Fibroblast of lung (primary cell): ENCODE measurements at places on chromosomes 1 and 21. TPM values are rescaled to one million over a fixed set of nuclear protein-coding genes. Genes with fewer than 3 reads are reported as not detected.
A peak's percentile ranks its signal among the peaks of the same experiment; 100 is the strongest.

DNA sequence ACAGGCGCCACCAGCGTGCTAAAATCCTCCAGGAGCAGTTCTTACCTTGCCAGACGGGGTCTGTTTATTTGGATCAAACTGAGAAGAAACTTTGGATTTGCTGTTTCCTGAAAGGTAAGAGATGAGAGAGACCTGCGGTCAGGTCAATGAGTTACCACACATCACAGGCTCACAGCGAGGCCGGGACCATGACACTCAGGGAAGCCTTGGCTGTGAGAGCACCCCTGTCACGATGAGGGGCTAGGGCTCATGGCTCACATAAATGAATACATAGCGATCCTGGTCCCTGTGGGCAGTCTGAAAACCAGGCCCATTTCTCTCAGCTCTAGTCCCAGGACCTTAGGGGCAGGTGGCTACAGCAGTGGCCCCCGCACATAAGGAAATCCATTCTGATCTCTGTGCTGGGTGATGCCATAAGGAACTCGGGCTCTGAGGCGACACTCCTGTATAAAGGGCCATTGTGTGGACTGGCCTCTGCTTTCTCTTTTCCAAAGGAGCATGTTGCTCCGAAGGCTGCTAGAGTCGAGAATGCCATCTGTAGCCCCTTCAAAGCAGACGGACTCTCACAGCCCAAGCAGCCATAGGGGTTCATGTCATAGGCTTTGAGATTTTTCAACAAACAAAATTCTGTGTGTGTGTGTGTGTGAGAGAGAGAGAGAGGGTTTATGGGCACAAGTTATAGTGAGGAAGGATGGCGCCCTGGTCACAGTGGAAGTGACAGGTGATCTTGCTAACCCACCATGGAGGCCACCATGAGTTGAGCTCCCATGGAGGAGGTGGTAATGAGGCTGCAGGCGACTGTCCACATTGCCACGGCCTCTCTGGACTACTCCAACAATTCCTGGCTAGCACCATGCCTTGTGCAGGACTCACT, 9.0 kb upstream of the SRM start:
- no peaks in the 10 kb centered on the region for H3K4me1 ChIP-seq
- H3K27me3 ChIP-seq = no peaks in the 10 kb centered on the region
- H3K36me3 ChIP-seq = peaks cover 33% of the 10 kb centered on the region
- no peak overlapping the region for H3K4me3 ChIP-seq
- no peak for DNase-seq

DNA sequence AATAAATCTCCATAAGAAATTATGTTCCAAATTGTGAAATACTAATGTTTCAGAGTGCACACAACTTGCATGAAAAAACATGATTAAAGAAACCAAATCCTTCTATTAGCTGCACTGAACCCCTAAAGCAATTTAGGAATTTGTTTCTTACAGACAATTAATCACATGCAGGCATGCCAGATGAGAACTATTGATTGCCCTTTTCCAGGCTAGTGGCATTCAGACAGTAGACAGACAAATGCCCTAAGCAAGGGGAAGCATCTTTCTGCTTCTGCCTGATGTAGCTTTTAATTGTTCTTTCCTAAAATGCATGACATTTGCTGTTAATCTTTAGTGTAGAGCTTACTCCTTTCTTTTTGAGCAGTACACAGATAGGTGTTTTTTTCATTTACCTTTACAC, 229.5 kb downstream of the DPYD start:
- H3K4me3 ChIP-seq = no peak overlapping the region
- H3K27me3 ChIP-seq = no peaks in the 10 kb centered on the region
- no peaks in the 10 kb centered on the region for H3K36me3 ChIP-seq
- no peaks in the 10 kb centered on the region for H3K4me1 ChIP-seq
- H3K27ac ChIP-seq = no peak overlapping the region

DNA sequence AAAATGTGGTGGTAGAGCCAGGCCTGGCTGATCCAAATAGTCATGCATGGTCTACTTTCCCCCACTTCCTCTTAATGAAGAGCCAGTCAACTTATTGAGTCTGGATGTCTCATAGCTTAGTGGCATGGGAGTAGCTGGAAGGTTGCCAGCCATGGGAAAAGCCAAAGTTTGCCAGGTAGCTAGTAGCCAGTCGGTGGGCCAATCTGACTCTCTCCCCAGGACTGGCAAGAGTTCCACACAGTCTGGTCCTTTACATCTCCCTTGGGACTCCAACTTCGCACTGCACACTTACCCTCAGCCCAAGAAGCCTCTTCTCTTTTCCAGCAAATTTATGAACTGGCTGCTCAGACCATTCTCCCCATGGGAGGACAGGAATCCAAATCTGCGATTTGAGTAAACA, 8.3 kb downstream of the WARS2 start:
- H3K27ac ChIP-seq = no peak overlapping the region
- H3K36me3 ChIP-seq = no peaks in the 10 kb centered on the region
- H3K4me3 ChIP-seq = no peak overlapping the region
- no peaks in the 10 kb centered on the region for H3K27me3 ChIP-seq
- peaks cover 7% of the 10 kb centered on the region for H3K4me1 ChIP-seq
- DNase-seq = no peak

- H3K4me3 ChIP-seq = no peak overlapping the region
- H3K4me1 ChIP-seq = peaks cover 5% of the 10 kb centered on the region
- H3K27me3 ChIP-seq = no peaks in the 10 kb centered on the region
- no peak overlapping the region for H3K27ac ChIP-seq
- peak; percentile 72 for DNase-seq
Measured at GRCh38 chr1:22500471-22500870, 48.8 kb downstream of the ZBTB40 start.

ARHGEF10L gene
- polyA plus RNA-seq = 7.5 and 11.2 TPM in 2 replicates

DNA sequence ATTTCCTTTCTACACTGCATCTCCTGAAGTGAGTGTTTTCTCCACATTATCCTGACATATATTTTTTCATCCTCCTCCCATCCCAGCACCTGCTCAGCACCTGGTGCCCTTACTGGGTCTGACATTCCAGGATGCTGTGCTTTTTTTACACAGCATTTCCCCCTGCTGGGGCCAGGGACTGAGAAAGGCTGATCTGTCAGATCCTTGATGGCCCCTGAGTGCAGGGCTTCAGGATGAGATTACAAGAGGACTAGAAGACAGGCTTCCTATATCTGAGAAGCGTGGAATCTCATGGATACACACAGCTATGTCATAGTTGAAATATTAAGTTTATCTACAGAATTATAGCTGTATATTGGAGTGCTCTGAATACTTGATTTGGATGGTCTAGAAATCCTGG, 24.4 kb downstream of the RCAN1 start:
- H3K4me1 ChIP-seq = peaks cover 4% of the 10 kb centered on the region
- H3K27me3 ChIP-seq = no peaks in the 10 kb centered on the region
- H3K27ac ChIP-seq = no peak overlapping the region
- DNase-seq = no peak
- no peak overlapping the region for H3K4me3 ChIP-seq

OR11L1 gene
- not detected in 2 replicates for polyA plus RNA-seq

DNA sequence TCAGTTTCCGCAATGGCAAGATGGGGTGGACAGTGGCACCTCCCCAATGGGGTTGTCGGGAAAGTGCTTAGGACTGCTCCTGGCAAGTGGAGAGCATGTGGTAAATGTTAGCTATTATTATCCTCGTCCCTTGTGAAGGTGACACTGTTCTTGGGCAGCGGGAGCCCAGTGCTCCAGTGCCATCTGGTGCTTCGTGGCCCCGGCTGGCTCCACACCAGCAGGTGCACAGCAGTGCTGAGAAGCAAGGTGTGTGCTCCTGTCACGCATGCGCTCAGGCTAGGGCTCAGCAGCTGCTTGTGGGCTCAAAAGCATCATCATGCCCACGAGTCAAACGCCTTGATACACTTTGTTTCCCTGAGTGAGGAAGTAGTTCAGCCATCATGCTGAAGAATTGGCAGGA, 24.9 kb upstream of the KCNC4 start:
- peaks cover 3% of the 10 kb centered on the region for H3K4me1 ChIP-seq
- no peaks in the 10 kb centered on the region for H3K36me3 ChIP-seq
- no peak overlapping the region for H3K27ac ChIP-seq
- no peak for DNase-seq
- H3K4me3 ChIP-seq = no peak overlapping the region
- H3K27me3 ChIP-seq = peaks cover 14% of the 10 kb centered on the region

SLC19A2 gene
- polyA plus RNA-seq = 4.5 and 5.2 TPM in 2 replicates

PGLYRP4 gene
- not detected in 2 replicates for polyA plus RNA-seq
